ENCODE measurements at places on chromosomes 13 and 19. TPM values are rescaled to one million over a fixed set of nuclear protein-coding genes. Genes with fewer than 3 reads are reported as not detected.

GRCh38 chr13:110993788-110994187 lies 78.9 kb upstream of the ANKRD10 start:
- DNase-seq: no peak

GRCh38 chr13:78598116-78598781 lies 5.1 kb downstream of the POU4F1 start:
- DNase-seq: no peak

DNA sequence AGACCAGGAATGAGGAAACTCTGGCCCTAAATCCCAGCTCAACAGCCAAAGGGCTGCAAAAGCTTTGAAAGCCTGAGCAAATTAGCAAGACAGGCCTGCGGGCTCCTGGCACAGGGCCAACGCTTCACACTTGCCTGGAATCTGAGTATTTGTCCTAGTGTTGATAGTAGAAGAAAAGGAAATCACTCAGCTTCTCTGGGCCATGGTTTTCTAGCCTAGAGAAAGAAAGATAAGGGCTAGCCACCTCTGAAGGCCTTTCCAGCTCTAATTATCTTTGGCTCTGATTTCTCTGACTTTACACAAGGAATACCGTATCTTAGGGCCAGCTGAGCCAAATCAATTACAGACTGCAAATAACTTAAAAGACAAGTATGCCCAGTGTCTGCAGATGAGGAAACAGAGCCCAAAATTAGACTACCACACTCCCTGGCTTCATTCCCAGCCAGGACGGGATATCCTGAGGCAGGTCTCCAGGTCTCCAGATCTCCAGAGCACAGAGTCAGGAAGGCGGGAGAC lies 69.6 kb downstream of the STK24 start:
- peak; percentile 72 for DNase-seq

GRCh38 chr19:2051773-2052704 lies 995 bp upstream of the MKNK2 start:
- peak; percentile 72 for DNase-seq

DNA sequence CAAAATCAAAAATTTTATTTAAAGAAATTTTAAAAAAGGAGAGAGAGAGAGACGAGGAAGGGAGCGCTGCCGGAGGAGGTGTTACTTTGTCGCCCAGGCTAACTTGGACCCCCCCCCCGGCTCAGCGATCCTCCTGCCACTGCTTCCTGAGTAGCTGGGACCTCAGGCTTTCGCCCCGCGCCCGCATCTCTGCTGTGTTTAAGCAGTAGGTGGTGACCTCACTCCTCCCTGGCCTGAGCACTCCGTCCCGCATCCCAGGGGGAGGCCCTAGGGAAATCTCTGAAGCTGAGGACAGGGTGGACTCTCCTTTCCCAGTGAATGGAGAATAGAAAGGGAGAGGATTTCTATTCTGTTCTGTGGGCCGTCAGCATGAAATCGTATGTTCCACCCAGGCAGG lies 485 bp upstream of the ZNF845 start:
- DNase-seq: peak; percentile 38

GRCh38 chr13:79522583-79522982 lies 41.6 kb downstream of the NDFIP2 start:
- DNase-seq: no peak

DNA sequence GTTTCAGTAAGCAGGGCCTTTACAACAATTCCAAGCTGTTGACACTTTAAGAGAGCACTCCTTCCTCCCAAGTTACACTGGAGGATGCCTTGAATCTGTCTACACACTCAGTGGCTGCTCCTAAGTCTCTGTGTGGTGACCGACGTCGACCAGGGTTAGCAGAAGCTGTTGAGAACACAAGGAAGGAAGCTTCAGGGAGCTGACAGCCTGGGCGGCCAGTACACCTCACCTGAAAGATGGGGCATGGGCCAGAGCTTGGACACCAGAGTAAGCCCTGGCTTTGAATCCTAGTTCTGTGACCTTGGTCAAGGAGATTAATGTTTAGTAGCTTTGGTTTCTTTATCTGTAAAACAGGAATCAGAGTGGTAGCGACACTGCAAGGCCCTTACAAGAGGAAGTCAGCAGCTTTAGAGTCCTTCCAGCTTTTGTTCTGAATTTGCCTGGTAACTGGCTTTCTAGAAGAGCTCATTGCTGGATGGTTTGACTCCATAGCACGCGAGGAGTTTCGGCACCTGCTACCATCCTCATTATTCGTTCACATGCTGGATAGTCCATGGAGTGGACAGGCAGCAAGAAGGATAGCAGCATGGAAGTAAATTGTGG lies 214.2 kb downstream of the FGF9 start:
- DNase-seq: no peak

GRCh38 chr13:76527041-76527440 lies 359.2 kb downstream of the KCTD12 start:
- no peak for DNase-seq

DNA sequence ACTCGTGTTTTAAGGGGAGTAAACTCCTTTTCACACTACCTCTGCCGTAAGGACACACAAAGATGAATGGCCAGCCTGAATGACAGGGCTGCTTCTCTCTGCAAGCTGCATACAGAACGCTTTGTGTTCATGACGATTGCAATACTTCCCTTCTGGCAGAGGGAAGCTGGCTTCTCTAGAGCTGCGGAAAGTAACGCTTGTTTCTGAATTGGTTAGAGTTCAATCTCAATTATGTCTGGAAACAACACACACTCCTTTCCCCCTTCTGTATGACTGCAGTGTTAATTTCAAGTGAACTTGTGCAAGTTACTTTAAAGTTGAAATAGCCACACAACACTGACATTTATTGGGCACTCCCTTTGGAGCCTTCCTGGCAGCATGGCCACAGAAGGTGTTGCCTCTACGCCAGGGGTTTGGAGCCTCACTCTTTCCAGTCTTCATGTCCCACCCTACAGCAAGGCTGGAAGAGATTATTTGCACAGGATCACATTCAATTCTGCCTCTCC lies 242.6 kb downstream of the NDFIP2 start:
- DNase-seq: no peak

GRCh38 chr19:14411161-14411937 lies 7.8 kb downstream of the DDX39A start:
- DNase-seq: no peak

DNA sequence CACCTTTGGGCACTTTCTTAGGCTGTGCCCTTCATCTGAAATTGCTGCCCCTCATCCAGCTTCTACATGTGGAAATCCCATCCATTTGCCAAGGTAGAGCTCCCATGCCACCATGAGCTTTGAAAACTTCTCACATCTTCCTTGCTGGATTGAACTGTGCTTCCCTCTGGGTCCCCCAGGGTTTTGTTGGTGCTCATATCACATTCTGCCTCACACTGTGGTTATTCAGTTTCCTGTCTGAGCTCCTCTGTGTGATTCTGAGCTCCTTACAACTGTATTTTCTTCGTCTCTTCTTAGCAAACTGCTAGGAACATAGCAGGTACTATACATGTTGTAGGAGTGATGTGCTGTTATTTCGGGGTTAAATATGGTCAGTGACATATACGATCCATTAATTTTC lies 74.9 kb upstream of the KL start:
- DNase-seq: no peak

- DNase-seq: no peak
Observed at GRCh38 chr13:112103260-112103838, 36.4 kb downstream of the SOX1 start.

The GJB2 gene
- not detected for total RNA-seq

All from left ventricle myocardium inferior (tissue), 1 donor.